Right lung (tissue), 10 donors: ENCODE measurements at places on chromosomes 1 and 21. TPM values are rescaled to one million over a fixed set of nuclear protein-coding genes. Genes with fewer than 3 reads are reported as not detected.

SZRD1 gene
- polyA plus RNA-seq, result 103 TPM

TENT5C gene
- polyA plus RNA-seq, result 23.0 TPM

FCGR3A gene
- polyA plus RNA-seq, result 2.1 TPM

GBP1 gene
- 55.7 TPM for polyA plus RNA-seq

RIIAD1 gene
- polyA plus RNA-seq, result 1.1 TPM

FAM163A gene
- 0.06 TPM for polyA plus RNA-seq

KIF17 gene
- 6.1 TPM for polyA plus RNA-seq

SDHC gene
- 179 TPM for polyA plus RNA-seq

GBP6 gene
- polyA plus RNA-seq, result 0.53 TPM

CFAP45 gene
- polyA plus RNA-seq, result 12.7 TPM

MGST3 gene
- polyA plus RNA-seq, result 146 TPM

ZMYND12 gene
- polyA plus RNA-seq, result 2.2 TPM

DNA sequence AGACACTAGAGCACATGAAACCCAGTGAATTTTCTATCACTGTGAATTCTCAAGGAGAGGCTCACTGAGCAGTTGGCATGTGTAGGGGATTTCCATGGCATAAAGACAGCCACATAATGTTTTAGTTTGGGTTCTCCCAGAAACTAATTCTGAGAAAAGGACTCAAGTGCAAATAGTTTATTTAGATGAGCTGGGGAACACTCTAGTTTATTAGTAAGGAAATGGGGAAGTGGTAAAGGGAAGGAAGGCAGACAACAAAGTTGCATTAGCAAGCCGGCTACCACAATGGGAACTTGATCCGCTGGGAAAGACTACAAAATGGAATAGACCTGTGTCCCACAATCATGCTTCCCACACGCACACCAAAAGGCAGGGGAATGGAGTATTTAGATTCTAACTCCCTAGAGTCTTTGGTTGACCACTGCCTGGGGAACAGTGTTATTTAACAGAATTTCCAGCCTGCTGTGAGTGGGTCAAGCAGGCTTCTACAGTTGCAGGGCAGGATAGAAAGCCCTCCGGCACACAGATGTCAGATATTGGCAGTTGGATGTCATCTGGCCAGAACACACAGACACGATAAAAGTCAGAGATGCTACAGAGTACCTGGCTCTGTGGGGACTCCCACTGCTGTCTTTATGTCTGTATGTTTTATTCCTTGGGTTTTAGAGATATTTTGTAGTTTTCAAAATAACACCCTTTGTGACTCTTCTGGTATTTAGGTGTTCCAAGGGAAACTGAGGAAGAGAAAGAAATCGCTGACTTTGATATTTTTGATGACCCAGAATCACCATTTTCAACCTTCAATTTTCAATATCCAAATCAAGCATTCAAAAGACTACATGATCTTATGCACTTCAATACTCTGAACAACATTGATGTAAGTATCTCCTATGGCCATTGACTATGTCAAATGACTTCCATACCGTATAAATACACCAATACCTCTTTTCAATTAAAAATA, 150.1 kb downstream of the PLA2G4A start:
- no peak for DNase-seq

GRCh38 chr1:24126018-24126671, 14.2 kb upstream of the MYOM3 start:
- DNase-seq, result no peak

GRCh38 chr1:69058454-69058853, 509.3 kb upstream of the LRRC7 start:
- DNase-seq, result no peak

DNA sequence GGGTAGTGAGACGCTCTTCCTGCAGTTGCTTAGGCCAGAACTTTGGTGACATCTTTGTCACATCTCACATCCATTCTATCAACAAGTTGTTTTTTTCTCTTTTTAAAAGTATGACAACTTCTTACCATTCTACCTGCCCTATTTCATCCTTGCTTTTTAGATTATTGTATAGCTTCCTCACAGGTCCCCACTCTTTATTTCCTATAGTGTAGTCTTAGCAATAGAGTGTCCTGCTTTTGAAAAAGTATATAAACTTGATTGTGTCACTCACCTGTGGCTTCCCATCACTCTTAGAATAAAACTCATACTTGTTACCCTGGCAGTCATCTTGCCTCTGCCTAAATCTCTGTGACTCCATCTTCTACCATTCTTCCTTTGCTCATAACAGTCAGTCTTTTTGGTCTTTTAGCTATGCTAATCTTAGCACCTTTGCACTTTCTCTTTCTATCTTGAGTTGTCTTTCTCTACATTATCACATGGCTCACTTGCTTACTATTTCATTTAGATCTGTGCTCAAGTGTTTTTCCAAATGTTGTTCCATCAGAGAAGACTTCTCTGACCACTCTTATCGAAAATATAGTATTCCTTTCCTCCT, 9.5 kb downstream of the CDC73 start:
- DNase-seq, result no peak

- DNase-seq, result no peak
Observed at GRCh38 chr1:32448773-32449456, 16.0 kb upstream of the ZBTB8B start.

- no peak for DNase-seq
Observed at GRCh38 chr1:61233121-61233660, 150.8 kb downstream of the NFIA start.

DNA sequence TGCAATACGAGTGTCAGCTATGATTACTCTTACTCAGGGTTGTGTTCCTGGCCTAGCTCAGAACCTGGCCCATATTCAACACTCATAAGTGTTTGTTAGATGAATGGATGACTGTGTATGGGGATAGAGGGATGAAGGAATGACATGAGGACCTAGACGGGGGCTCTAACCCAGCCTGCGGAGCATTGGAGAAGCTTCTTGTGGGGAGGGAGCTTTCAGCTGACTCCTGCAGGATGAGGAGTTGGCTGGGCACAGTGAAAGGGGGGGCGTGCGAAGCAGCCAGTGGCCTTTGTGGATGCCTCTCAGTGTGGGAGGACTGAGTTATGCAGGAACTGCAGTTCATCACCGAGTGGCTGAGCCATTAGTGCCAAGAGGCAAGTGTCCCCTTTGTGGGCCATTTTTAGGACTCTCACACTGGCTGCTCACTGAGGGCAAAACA, 1.2 kb upstream of the EXTL1 start:
- no peak for DNase-seq

GRCh38 chr21:45504021-45504515, 38.2 kb downstream of the SLC19A1 start:
- no peak for DNase-seq

GRCh38 chr1:63975481-63975880, 201.7 kb downstream of the ROR1 start:
- DNase-seq, result no peak

- no peak for DNase-seq
Observed at GRCh38 chr1:178066296-178066907, 27.5 kb upstream of the RASAL2 start.

GRCh38 chr21:44086636-44087425, 20.4 kb upstream of the PWP2 start:
- no peak for DNase-seq

- DNase-seq, result no peak
Observed at GRCh38 chr1:174077749-174078490, 55.8 kb upstream of the RC3H1 start.

- no peak for DNase-seq
Observed at GRCh38 chr1:84959294-84959693, 37.6 kb downstream of the MCOLN2 start.

GRCh38 chr21:36508948-36509347, 29.0 kb upstream of the CLDN14 start:
- no peak for DNase-seq

GRCh38 chr1:67767103-67767782, 66.0 kb downstream of the GNG12 start:
- DNase-seq, result no peak

GRCh38 chr1:107867422-107867821, 97.6 kb downstream of the VAV3 start:
- DNase-seq, result no peak

- DNase-seq, result peak; percentile 73
Observed at GRCh38 chr1:10530281-10530740, 55.6 kb downstream of the PEX14 start.

GRCh38 chr1:14165371-14165801, 433.1 kb upstream of the KAZN start:
- DNase-seq, result no peak

DNA sequence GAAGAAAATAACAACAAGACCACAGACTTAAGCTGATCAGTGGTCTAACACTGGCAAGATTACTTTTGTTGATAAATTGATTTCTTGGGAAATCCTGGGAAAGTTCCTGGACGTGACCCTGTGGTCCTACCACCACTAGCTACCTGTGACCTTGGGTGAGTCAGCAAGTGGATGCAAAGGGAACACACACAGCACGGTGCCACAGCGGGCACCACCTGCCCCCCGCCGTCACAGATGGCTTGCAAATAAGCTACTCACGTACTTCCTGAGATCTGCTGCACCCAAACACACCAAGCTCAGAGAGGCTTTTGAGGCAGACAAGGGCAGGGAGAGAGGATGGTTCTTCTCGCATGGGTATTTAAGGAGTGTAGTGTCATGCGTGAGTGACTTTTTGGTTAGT, 12.7 kb downstream of the CFAP298 start:
- no peak for DNase-seq

- DNase-seq, result no peak
Observed at GRCh38 chr1:201083741-201084140, 28.5 kb downstream of the CACNA1S start.

GRCh38 chr21:35113064-35113463, 64.0 kb upstream of the RUNX1 start:
- DNase-seq, result no peak

DNA sequence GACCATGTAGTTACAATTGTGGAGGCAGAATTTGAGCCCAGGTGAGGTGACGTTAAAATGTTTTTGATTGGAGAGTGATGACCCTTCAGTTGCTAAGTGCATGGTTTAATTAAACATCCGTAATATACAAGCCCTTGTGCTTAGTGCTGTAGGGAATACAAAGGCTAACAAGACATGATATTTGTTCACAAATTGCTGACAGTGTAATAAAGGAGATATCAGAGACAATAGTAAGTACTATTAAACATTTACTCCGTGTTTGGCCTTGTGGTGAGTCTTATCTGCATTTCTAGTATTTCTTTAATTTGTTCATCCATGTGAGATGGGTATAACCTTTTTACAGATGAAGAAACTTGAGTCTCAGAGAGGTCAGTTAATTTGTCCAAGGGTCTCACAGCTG, 37.9 kb downstream of the RLF start:
- DNase-seq, result no peak

DNA sequence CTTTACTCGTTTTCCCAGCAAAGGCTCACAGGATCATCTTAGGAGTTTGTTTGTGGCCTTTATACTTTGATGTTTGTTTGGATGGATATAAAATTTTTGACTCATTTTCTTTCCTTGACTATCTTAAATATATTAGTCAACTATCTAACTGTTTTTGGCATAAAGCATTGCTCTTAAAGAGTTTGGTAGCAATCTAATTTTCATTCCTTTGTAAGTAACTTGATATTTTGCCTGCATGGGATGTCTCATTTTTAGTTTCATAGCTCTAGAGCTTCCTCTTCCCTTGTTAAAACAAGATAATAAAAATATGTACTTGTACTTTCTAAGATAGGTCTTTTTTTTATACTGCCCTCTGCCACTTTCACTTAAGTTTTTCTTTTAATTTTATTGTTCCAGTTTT, 161.9 kb downstream of the MAGI3 start:
- no peak for DNase-seq

- DNase-seq, result no peak
Observed at GRCh38 chr1:54024358-54024757, 6.4 kb upstream of the LDLRAD1 start.

GRCh38 chr1:74205266-74205665, 7.2 kb downstream of the FPGT start:
- no peak for DNase-seq

- DNase-seq, result no peak
Observed at GRCh38 chr1:201076092-201076491, 36.1 kb downstream of the CACNA1S start.

DNA sequence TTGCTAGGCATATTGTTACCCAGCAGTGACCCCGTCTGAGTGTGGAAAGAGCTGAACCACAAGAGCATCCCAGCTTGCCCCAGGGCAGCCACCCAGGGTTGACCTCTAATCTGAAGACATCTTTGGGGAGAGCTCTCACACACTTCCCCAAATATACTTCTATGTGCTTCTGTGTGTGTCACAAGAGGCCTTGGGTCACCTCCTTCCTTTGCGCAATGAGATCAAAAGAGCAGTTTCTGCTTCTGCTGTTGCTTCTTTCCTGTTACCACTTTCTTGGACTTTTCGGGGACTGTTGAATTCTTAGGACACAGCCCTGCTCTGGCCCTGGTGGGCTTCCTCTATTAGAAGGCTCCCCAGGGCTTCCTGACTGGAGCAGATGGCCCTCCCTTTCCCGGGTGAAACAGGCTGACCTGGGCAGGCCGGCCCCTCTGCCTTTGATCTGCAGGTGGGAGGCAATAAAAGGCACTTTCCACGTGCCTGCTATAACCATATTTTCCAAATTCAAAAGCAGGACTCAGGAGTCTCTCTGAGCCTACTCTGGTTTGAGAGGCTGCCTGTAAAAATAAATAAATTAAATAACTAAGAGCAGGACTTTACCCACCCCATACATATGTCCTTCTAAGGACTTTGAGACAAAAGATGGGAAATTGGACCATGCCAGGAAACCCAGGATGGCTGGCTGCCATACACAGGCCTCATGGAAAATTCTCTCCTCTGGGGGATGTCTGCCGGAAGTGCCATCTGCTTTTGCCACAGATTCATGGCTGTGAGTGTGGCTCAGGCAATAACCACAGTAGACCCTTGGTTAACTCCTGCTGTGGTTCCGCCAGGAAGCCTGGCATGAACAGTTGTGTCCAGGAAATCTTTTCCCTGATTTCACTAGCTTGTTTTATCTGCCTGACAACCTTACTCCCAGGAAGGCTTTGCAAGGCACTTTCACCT, 28.3 kb upstream of the RCSD1 start:
- no peak for DNase-seq

- no peak for DNase-seq
Observed at GRCh38 chr1:89624715-89625323, 8.1 kb upstream of the LRRC8C start.
